ENCODE measurements at places on chromosomes 5 and 9.

DNA sequence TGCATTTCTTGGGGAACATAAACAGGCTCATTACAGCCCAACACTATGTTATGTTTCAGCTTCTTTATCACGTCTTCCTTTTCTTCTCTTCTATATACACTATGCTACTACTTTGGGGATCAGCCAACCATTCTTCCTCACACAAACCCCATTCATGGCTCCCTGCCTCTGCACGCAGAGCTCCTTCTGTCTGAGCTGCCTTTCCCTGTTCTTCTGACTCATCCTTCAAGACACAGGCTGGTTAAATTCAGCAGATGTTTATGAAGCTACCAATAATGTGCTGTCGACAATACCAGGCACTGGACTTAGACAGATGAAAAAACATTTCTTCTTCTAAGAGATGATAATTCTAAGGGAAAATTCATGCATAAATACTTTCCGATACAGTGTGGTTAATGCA, 102.5 kb upstream of the TXNDC8 start:
- peak; percentile 17 for DNase-seq

DNA sequence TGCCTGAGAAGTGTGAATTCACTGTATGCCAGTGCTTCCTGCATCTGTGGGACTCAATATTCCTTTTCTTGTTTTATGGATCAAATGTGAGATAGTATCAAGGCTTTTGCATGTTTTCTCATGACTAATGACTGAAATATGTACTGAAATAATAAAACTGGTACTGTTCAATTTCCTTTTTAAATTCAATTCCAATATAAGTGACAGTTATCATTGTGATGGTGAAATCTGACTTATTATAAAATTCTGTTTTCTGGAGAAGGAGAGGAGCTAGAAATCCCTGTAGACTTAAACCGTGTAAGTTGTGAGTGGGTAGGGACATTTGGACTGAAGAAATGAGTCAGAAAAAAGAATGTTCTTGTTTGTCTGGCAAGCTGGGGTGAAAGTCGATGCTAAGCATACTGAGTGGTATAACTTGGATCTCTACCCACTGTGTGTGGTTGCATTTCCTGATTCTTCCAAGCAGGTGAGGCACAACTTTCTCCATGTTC, 245.2 kb downstream of the EFNA5 start:
- DNase-seq: peak; percentile 20

DNA sequence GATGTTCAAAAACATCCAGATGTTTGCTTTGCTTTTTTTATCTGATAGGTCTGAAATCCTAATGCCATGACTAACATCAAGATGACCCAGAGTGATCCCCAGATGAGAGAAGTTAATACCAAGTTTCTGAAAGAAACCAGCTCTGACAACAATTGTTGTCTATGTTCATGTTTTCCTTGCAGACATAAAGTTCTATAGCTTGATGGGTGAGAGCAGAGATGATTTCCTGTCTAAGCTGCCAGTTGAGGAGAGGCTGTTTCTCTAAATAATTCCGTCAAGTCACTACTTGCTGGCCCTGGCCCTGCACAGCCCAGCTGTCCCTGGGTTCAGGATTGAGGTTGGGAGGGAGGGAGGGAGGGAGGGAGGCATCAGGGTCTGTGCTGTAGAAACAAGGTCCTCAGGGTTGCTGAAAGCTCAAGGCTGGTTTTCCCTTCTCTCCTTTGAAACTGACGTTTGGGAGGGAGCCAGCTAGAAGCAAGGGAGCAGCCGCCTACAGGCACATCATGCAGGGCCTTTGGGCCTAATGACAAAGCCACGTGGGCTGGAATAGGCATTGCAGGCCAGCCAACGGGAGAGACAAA, 3.9 kb downstream of the SPARC start:
- peak; percentile 70 for DNase-seq

DNA sequence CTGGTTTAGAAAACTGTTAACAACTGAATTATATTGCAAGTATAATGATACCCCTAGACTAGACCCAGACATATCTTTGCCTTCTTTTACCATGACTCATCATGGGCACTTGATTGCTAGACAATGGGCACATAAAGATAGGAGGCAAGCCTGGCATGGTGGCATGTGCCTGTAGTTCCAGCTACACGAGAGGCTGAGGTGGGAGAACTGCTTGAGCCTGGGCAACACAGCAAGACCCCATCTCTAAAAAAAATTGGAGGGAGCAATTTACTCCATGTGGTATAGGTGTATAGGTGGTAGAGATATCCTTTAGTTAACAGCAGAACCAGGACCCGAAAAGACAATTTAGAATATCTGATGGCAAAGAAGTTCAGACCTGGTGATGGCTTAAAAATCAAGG, 51.6 kb downstream of the ELOVL7 start:
- no peak for DNase-seq

DNA sequence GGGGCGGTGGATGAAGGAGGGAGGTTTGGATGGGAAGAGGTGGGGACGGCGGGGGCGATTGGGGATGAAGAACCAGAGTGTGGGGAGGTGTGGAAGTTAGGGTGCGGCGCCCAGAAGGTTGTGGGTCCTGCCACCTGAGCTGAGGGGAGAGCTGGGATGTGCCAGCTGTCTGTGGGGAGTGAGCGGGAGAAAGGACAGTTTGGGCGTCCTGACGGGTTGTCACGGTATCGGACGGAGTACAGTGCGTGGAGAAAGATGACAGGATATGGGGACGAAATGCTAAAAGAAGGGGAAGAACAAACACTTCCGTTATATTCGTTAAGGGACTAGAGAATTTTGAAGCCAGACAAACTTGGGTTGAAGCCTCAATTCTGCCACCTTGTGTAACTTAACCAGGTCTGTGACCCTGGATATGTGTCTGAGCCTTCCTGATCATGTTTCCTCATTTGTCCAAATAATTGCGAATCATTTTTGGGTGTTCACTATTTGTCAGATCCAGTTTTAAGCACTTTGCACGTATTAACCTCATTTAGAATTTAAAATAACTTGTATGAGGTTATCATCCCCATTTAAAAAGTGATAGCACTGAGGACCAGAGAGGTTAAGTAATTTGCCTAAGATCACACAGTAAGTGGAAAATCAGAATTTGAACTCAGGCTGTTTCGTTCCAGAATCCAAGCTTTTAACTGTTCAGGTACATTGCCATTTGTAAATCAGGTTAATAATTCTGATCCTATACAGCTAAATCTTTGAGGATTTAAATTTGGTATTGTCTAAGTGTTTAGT, 689 bp downstream of the CNTRL start:
- no peak for DNase-seq

DNA sequence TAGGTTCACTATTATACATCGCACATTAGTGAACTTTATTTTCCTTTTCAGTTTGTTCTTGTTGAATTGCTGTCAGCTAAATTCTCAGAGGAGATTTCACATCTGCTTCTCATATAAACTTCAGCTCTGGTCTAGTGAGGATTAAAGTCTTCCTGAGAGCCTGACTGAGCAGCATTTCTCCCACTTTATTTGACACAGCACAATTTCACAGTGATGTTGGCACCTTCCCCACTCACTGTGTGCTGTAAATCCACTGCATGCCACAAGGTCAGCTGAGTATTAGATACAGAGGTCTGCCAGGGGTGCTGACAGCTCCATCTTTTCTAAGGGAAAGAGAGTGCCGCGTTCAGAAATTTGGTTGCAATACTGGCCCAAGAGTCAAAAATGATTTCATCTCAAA, 567.4 kb downstream of the PRR16 start:
- DNase-seq: no peak

GRCh38 chr5:129820-130219, 37.9 kb downstream of the PLEKHG4B start:
- no peak for DNase-seq

DNA sequence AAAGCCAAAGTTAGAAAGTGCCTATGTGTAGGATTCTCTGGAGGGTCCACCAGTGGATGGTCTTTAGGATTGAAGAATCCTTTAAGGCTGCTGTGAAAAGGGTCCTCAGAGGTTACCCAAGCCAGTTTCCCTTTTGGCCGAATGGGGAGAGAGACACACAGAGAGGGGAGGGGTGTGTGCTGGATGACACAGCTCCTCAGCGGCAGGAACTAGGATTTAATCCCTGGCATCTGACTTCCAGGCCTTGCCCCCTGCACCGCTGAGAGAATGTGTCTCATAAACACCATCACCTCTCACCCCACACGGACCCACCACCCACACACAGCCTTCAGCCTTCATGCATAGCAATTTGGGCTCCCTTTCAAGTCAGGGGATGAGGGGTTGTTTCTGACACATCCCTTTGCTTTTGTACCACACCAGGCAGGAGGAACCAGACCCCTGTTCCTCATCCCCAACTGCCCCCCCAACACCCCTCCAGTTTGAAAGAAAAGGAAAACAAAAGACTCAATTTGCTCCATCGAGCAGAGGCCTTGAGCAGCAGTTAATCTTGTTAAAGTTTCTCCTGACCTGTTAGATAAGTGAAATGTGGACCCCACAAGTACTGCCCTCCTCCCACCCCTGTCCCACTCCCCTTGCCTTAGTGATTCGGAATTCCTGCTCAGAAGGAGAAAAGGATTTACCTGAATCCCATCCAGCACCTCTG, 4.0 kb downstream of the PAPPA start:
- DNase-seq: no peak

GRCh38 chr5:33994845-33995244, 10.4 kb upstream of the SLC45A2 start:
- DNase-seq: no peak

GRCh38 chr5:59367791-59368394, 525.6 kb downstream of the PDE4D start:
- peak; percentile 82 for DNase-seq

GRCh38 chr5:107294211-107294550, 376.6 kb downstream of the EFNA5 start:
- DNase-seq: no peak

DNA sequence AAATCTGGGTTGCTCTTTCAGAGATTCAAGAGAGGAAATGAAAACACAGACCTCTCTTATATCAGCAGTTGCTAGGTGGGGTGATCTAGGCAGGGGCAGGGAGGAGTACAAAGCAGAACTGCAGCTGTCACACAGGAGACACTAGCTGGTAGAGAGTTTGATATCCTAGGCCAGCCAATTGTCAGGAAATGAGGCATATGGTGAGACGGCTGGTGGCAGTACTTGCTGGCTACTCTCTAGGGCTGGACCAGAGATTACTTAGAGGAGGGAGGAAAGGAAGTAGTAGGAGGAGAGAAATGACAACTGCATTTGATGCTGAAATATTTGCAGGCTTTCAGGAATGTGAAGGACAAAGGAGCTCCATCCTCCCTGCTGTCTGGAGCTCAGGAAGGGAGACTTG, 113.8 kb downstream of the TRIM32 start:
- peak; percentile 38 for DNase-seq

- no peak for DNase-seq
These were observed 460.0 kb downstream of the PSAT1 start for GRCh38 chr9:78756813-78757510.

GRCh38 chr9:105244734-105245028, 230 bp downstream of the SLC44A1 start:
- no peak for DNase-seq

DNA sequence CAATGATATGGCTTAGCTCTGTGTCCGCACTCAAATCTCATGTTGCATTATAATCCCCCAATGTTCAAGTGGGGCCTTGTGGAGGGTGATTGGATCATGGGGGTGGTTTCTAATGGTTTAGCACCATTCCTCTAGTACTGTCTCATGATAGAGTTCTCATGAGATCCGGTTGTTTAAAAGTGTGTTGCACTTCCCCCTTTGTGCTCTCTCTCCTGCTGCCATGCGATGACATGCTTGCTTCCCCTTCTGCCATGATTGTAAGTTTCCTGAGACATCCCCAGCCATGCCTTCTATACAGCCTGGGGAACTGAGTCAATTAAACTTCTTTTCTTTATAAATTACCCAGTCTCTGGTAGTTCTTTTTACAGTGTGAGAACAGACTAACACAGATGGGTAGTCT, 427.1 kb downstream of the CHSY3 start:
- DNase-seq: no peak

DNA sequence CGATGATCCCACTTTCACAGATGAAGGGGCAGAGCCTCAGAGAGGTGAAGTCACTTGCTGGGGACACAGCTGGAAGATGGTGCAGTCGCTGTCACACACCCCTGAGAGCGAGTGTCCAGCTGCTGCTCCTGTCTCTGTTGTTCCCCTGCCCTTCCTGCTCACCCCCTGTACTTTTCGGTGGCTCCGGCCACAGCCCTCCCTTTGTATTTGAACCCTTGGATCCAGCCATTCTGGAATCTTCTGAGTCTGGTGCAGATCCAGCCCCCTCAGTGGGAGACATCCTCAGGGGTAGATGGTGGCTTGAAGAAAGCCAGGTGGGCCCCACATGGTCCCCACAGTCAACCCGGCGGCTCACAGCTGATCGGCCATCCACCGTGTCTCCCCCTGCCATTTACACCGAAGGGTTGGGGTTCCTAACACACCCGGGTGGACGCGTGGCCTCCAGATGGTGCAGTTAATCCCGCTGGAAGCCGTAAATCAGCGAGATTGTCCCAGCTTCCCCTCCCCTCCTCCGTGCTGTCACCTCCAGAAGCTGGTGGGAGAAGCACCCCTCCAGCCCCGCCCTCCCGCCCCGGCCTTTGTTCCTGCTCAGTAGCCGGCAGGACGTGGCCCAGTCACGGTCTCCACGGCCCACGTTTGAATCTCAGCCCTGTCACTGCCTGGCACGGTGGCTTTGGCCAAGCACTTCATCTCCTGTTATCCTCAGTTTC, 204.8 kb downstream of the C9orf50 start:
- DNase-seq: no peak

DNA sequence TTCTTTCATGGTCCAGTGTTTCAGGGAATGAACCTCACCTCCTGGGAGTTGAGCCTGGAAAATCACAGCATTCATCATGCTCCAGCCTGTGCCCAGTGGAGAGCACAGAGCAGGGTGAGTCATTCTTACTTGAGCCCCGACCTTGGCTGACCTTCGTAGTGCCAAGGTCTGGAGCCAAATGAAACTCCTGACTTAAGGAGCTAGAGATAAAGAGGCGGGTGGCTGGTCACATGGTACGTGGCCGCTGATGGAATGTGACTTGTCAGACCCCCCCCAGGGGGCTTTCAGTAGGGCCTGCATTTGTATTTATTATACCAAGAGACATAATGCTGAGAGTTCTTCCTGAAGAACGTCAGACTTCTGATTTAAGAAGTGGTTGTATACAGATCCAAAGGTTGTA, 15.0 kb upstream of the PIP5K1B start:
- DNase-seq: no peak

DNA sequence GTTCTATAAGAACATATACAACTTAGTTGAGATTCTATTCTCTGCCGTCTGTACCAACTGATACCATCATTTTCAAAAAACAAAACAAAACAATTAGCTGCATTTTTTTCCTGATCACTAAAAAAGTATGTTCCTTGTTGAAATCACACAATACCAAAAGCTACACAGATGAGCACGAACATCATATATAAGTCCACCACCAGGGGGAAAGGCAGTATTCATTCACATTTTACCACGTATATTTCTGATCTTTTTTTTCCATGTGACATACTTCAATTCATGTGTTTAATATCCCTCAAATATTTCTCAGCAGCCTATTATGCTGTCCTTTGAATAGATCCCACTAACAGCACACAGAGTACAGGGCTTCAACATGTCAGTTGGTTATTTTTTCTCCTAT, 40.6 kb downstream of the IRX2 start:
- no peak for DNase-seq

- no peak for DNase-seq
These were observed 236.2 kb downstream of the SYK start for GRCh38 chr9:91037511-91038482.
